T-helper 22 cell (primary cell): ENCODE measurements at places on chromosomes 1 and 21.

- DNase-seq: no peak
Measured at GRCh38 chr1:173545688-173546087, 57.2 kb downstream of the SLC9C2 start.

GRCh38 chr1:222084048-222084447 lies 342.2 kb upstream of the DUSP10 start:
- DNase-seq: no peak

DNA sequence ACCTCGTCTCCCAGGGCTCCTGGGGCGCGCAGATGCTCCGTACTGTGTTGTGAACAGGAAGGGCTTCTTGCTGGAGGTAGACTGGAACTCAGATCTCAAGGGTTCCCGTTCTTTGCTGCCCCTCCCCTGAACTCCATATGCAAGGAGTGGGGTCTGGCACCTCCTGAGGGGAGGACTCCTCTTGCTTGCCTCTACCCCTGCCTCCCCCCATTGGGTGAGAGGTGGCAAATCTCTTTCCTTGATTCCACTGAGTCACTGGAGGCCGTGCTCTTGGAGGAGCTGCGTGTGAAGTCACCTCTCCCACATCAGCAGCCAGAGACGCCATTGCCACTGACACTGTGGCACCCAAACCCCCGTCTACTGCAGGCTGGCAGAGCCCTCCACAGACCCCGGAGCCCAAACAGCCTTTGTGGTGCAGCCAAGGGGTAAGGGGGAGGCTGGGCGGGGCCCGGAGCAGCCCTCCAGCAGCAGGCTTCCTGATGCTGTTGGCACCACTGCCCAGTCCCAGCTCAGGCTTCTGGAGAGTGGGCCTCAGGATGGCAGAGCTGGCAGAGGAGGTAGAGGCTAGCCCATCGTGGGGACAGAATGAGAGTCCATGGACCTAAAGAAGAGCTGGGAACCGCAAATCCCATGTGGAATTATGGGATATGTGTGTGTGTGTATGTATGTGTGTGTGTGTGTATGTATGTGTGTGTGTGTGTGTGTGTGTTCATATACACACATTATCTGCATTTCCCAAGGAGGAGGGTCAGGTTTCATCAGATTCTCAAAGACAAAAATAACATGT lies 104.9 kb upstream of the RUNX3 start:
- no peak for DNase-seq

GRCh38 chr1:153343040-153343681 lies 5.5 kb downstream of the PGLYRP4 start:
- DNase-seq: no peak

- DNase-seq: no peak
Measured at GRCh38 chr1:223180731-223181321, 37.8 kb upstream of the TLR5 start.

DNA sequence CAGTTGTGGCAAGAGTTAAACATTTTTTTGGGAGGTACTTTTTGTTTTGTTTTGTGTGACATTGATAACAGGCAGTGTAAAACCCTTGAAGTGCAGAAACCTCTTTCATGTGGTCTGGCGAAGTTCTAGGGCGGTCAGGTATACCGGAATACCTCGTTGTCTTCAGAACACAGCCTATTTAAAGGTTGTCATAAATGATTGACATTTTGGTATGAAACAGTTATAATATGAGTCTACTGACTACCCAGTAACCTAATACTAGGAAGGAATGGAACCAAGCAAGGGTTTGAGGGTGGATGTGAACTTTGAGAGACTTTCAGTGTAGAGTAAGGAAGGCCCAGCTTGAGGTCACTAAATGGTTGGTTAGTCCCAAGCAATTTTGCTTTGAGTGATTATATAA lies 40.5 kb downstream of the PATJ start:
- DNase-seq: peak; percentile 53

DNA sequence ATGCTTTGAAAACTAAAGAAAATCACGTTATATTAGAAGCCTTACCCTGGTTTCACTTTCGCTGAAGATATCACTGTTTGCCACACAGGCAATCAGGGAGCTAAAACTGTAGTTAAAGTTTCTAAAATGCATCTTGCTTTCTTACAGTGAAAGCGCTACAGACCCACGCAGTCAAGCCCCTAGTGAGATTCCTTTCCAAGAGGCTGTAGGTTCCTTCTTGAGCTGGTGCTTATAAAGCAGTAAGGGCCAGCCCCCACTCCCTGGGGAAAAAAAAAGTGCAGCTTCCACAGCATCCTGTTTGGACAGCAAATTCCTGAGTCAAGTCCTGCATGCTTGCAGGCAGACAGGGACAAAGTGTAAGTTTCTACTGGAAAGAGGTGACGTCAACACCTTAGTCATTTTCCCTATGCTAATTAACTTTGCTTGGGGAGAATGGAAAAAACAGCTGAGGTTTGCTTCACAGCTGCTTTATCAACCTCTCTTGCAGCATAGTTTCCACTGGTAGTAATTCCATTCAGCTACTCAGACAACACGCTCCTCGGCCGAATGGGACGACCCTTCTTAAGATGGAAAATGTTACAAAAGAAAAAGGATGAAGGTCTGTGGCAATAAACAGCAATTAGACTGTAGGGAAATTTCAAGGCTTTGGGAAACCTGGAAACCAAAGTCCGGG lies 14.7 kb upstream of the KCNE1 start:
- no peak for DNase-seq
